ENCODE measurements at places on chromosomes 5 and 9.
A peak's percentile ranks its signal among the peaks of the same experiment; 100 is the strongest.

DNA sequence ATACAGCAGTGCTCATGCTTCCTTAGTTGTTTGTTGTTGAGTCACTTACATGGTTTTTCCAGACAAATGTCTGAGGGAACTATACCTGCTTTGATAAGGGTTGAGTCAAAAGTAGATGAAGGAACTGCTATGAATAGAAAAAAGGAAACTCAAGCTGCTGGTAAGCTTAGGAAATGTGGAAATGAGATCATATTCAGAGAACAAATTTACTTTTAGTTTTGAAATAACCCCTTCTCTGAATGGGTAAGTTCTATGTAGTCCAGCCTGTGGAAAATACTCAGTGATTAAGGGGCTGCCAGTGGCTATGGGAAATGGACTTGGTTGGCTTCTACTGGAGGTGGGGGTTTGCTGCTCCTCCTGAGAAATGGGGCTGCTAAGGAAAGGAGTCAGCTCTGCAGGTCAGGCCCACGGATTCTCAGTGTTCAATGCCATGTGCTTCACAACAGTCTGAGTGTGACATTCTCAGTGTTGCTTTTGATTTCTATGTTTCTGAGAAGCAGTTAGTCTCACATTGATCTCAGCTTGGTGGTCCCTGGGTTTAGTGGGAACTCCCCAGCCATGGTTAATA, 47.7 kb upstream of the GLRX start:
- no peak for DNase-seq

- DNase-seq: no peak
Observed at GRCh38 chr9:93910196-93910595, 45.0 kb downstream of the BARX1 start.

DNA sequence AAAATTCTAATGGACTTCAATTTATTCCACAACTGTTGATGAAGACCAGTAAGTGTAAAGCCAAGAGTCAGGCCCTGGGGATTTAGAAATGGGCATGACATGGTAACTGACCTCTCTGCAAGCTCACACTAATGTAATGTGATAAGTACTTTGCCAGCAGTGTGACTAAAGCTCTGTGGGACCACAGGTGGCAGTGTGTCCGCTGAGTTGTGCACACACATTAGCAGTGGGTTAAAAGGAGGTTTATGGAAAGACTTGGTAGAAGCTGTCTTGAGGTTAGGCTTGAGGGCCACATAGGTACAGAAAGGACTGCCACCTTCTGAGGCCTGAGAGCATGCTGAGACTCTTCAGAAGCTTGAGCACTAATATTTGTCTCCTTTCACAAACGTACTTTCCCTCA, 67.6 kb downstream of the UBAP1 start:
- no peak for DNase-seq

GRCh38 chr5:1431021-1431811, 14.0 kb downstream of the SLC6A3 start:
- DNase-seq: peak; percentile 26

- DNase-seq: no peak
Observed at GRCh38 chr5:103519550-103519949, 43.0 kb downstream of the NUDT12 start.

DNA sequence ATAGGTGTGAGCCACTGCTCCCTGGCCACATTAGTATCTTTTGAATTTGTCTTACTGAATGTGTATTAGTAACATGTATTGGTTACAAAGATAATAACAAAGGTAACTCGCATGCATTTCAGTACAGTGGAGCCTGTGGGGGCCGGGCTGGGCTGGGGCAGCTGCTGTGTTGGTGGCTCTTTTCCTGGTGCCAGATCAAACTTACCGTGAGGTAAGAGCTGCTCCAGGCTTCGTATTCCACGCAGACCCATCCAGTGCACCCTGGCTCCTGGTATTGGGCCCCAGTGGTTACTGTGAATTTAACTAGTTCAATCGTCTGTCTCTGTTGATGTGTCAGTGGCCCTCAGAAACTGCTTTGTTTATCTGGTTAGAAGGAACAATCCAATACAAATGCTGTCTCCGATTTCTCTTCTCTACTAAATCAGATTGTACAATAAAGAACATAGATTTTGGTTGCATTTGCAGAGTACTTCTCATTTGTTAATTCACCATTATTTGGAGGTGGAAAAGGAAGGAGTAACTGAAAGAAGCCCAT, 15.6 kb downstream of the PRRC2B start:
- no peak for DNase-seq

- peak; percentile 19 for DNase-seq
Observed at GRCh38 chr9:36486329-36486932, 86.3 kb upstream of the MELK start.

- no peak for DNase-seq
Observed at GRCh38 chr9:37464426-37465248, 613 bp downstream of the ZBTB5 start.

GRCh38 chr9:12923468-12924009, 148.7 kb downstream of the LURAP1L start:
- no peak for DNase-seq

GRCh38 chr5:137328463-137328862, 170.7 kb downstream of the SPOCK1 start:
- DNase-seq: no peak

GRCh38 chr5:124651663-124652513, 94.6 kb downstream of the ZNF608 start:
- peak; percentile 85 for DNase-seq

DNA sequence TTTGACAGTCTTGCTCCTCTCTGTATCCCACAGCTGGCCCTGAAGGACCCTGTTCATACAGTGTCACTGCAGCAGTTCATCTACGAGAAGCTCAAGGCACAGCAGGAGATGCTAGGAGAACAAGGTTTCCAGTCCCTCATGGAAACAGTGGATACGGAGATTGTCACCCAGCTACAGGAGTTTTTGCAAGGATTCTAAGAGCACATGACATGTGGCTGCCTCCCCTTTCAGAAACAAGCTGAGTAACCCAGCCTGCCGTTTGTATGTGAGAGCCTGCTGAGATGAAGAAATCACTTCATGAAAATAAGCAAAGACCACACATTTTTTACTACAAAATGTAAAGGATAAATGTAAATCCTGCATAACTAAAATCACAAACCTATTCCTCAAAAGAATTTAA, 48.5 kb downstream of the LRRC70 start:
- DNase-seq: no peak

DNA sequence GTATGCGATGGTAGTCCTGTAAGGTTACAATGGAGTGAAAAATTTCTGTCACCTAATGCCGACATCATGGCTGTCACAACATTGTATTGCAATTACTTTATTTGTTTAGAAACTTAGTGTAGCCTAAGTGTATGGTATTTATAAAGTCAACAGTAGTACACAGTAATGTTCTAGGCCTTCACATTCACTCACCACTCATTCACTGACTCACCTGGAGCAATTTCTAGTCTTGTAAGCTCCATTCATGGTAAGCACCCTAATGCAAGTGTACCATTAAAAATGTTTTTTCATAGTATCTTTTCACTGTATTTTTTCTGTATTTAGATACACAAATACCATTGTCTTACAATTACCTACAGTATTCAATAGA, 58.5 kb downstream of the ATP10B start:
- no peak for DNase-seq

GRCh38 chr9:121863955-121864354, 212.5 kb downstream of the DAB2IP start:
- no peak for DNase-seq

GRCh38 chr5:57566914-57567313, 84.3 kb upstream of the ACTBL2 start:
- no peak for DNase-seq

GRCh38 chr9:116737152-116737546, 50.0 kb downstream of the TRIM32 start:
- DNase-seq: peak; percentile 90

DNA sequence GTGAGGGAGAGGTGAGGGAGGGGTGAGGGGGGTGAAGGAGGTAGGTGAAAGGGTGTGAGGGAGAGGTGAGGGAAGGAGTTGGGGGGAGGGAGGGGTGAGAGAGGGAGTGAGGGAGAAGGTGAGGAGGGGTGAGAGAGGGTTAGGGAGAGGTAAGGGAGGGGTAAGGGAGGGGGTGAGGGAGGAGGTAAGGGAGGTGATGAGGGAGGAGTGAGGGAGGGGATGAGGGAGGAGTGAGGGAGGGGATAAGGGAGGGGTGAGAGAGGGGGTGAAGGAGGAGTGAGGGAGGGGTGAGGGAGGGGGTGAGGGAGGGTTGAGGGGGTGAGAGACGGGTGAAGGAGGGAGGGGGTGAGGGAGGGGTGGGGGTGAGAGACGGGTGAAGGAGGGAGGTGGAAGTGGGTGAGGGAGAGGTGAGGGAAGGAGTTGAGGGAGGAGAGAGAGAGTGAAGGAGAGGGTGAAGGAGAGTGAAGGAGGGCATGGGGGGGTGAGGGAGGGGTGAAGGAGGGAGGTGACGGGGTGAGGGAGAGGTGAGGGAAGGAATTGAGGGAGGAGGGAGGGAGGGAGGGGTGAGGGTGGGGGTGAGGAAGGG, 18.5 kb downstream of the NINJ1 start:
- no peak for DNase-seq

- DNase-seq: peak; percentile 49
Observed at GRCh38 chr9:20884985-20885593, 146.4 kb downstream of the HACD4 start.

DNA sequence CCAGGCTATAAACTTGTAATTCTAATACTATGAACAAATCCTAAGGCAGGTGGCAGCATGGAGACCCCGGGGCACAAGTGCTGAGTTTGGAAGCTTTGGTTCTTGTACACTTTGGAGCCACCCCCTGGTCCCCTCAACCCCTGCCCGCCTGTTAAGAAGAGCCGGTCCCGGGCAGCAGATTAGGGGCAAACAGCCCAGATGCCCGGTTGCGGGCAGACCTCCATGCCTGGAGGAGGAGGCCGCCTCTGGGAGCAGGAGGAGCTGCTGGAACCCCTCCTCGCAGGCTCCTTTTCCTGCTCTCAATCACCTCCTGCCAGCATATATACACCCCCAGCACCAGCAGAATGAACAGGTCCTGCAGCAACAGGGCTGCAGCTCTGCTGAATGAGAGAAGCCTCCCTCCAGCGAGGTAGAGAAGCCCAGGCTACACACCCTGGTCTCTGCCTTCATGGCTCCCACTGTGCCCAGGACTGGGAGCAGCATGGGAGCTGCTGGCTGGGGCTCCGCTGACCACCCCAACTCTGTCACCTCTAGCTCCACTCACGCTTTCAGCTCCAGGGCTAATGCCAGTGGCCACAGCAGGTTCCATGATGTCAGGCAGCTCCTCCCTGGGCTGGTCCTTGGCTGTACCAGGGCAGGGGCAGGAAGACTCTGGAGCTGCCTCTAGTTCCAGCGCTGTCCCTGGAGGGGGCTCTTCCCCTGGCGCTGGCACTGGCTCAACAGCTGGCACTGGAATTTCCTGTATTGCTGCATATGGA, 1713.5 kb upstream of the ACO1 start:
- DNase-seq: no peak

DNA sequence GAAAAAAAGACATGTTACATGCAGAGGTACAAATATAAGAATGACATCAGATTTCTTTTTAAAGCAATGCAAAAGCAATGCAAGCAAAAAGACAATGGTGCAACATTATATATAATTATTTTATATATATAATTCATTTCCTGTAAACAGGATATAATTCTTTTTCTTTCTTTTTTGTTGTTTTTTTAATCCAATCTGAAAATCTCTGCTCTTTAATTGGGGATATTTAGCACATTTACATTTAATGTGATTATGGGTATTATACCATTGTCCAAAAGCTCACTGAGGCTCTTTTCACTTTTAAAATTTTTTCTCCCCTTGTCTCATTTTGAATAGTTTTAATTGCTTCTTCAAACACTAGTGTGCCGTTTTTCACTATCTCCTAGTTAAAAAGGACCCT, 148.9 kb downstream of the FGF18 start:
- no peak for DNase-seq

DNA sequence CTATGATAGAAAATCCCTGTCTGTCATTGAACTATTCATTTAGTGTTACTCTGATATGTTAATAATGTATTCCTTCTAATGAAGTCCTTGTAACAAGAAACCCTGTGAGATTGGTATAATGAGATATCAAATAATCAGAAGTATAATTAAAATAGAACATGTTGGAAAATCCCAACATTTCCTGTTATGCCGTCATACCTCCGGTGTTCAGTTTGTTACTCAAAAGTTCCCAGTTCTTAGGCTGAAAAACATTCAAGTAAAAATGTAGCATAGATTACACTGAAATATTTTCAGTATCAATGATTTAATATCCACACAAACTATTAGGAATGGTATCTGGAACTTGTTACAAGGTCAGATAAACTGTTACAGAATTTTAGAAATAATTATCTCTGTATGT, 227.5 kb downstream of the GNA14 start:
- DNase-seq: no peak

- DNase-seq: no peak
Observed at GRCh38 chr5:180865981-180866695, 5.1 kb upstream of the ZFP62 start.

- DNase-seq: no peak
Observed at GRCh38 chr5:164799391-164799790, 1294.0 kb downstream of the MAT2B start.

GRCh38 chr5:143011585-143011984, 241.4 kb downstream of the ARHGAP26 start:
- DNase-seq: peak; percentile 57

DNA sequence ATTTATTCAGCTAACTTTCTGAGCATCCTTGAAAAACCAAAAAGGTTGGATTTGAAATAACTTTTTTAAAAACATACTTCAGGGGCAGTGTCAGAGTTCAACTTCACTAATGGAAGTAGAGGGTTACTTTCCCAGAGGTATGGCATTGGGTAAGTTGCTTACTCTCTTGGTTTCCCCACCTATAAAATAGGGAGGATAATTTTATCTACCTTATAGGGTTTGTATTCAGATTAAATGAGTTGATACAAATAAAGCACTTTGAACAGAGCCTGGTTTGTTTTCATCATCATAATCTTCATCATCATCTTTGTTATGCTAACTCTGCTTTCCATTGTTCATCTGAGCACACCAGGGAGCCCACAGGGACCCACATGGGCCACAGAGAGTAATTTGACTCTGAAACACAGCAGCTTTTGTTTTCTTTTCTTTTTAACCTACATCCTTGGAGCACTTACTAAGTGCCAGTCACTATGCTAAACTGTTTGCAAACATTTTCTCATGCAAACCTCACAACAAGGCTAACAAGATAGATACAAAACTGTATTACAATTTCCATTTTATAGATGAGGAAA, 179.1 kb upstream of the SLC24A2 start:
- DNase-seq: no peak

DNA sequence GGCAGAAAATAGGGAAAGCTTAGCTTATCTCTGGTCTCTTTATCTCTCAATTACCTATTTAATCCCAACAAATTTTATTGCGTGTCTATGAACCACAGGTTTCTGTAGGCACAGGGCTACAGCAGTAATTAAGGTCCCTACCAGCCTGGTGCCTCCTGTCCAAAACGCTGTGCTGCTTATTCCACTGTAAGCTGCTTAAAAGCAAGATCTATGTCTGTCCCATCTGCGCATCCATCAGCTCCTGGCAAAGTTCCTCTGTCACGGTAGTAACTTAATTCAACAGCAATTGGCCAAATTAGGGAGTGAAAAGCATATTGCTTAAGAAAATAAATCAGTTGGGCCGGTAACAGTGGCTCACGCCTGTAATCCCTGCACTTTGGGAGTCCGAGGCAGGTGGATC, 235.8 kb upstream of the VLDLR start:
- DNase-seq: no peak
